ENCODE measurements at places on chromosomes 4 and X. TPM values are rescaled to one million over a fixed set of nuclear protein-coding genes. Genes with fewer than 3 reads are reported as not detected.

Gene PPP1R3F
- total RNA-seq = 14.4 TPM

Gene LUZP4
- not detected for total RNA-seq

Gene PDGFRA
- total RNA-seq = not detected

Gene PAPSS1
- total RNA-seq = 20.7 TPM

Gene UGT2B15
- not detected for total RNA-seq

Gene PROM1
- total RNA-seq = not detected

Gene IL2
- total RNA-seq = 1.1 TPM

Gene CENPE
- total RNA-seq = 56.6 TPM

Gene TCEAL3
- 1.3 TPM for total RNA-seq

Gene TEX13C
- total RNA-seq = not detected

Gene CFAP47
- not detected for total RNA-seq

Gene CCDC110
- not detected for total RNA-seq

Gene BTC
- not detected for total RNA-seq

Gene RAP2C
- total RNA-seq = 32.5 TPM

Gene TMPRSS11B
- total RNA-seq = not detected

Gene TLR1
- 3.2 TPM for total RNA-seq

Gene TEX13D
- total RNA-seq = not detected

Gene ATOH1
- total RNA-seq = not detected

Gene HSPA4L
- total RNA-seq = 0.15 TPM

Gene RADX
- total RNA-seq = 10.2 TPM

Gene IDH3G
- 72.0 TPM for total RNA-seq

Gene SSX3
- not detected for total RNA-seq

Gene MUC7
- not detected for total RNA-seq

Gene NDST3
- not detected for total RNA-seq

Gene TACR3
- total RNA-seq = not detected

Gene ADAM29
- total RNA-seq = not detected

Gene GPAT3
- total RNA-seq = 25.9 TPM

Gene SH3D19
- not detected for total RNA-seq

Gene ARHGAP24
- not detected for total RNA-seq

Gene KCND1
- total RNA-seq = 5.5 TPM

Gene DGAT2L6
- total RNA-seq = not detected

Gene ENPEP
- total RNA-seq = 0.93 TPM

Gene ZBTB33
- total RNA-seq = 16.9 TPM

Gene CT45A10
- total RNA-seq = not detected

Gene FAM241A
- 1.4 TPM for total RNA-seq

Gene UCP1
- total RNA-seq = not detected

Gene HPGD
- 30.2 TPM for total RNA-seq

Gene SOX3
- total RNA-seq = not detected

Gene F9
- not detected for total RNA-seq
